ENCODE measurements at places on chromosomes 5 and 9.

GRCh38 chr5:58582803-58583491, at the start of gene RAB3C:
TSS of gene RAB3C (plus strand) at chr5:58583075. CDS start at chr5:58583209, 134 bp downstream.
- DNase-seq: peak; percentile 35

GRCh38 chr5:111993242-111993641, 236.2 kb upstream of the NREP start:
- DNase-seq: no peak

GRCh38 chr5:115583474-115583873, 18.8 kb downstream of the TICAM2 start:
- DNase-seq: no peak

GRCh38 chr9:136036848-136037247, 58.2 kb downstream of the NACC2 start:
- no peak for DNase-seq

GRCh38 chr9:110370315-110370714, 32.7 kb upstream of the TXNDC8 start:
- DNase-seq: no peak

DNA sequence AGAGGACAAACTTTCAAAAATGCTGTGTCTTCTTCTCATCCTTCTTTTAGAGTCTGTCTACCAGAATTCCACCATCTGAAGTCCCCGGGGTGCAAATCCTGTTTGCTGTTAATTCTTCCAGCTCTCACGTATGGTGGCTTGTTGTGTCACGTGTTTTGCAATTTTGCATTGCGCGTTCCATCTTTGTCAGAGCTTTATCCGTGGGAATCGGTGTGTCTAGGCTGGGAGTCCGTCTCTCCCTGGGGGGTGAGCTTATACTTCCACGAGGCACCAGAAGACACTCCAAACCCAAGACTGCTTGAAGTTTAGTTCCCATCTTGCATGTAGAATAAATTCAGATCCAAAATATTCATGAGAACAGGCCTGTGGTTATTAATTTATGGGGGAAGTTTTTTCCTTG, 6.1 kb upstream of the FIBCD1 start:
- DNase-seq: no peak

DNA sequence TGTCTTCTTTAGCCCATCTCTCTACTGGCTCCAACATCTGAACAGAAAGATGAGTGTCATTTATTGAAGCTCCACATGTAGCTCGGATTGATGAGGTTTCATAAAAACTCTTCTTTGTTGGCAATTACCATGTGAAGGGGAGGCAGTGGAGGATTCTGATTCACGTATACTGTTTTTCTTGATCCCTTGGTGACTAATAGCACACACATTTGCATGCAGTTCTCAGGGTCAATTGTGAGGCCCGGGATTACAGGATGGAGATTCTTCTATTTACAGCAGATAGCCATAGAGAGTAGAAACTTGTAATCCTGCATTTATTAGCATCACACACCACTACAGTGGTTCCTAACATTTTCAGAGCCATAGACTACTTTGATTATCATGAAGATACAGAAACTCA, 133.2 kb upstream of the MARCHF11 start:
- DNase-seq: no peak

DNA sequence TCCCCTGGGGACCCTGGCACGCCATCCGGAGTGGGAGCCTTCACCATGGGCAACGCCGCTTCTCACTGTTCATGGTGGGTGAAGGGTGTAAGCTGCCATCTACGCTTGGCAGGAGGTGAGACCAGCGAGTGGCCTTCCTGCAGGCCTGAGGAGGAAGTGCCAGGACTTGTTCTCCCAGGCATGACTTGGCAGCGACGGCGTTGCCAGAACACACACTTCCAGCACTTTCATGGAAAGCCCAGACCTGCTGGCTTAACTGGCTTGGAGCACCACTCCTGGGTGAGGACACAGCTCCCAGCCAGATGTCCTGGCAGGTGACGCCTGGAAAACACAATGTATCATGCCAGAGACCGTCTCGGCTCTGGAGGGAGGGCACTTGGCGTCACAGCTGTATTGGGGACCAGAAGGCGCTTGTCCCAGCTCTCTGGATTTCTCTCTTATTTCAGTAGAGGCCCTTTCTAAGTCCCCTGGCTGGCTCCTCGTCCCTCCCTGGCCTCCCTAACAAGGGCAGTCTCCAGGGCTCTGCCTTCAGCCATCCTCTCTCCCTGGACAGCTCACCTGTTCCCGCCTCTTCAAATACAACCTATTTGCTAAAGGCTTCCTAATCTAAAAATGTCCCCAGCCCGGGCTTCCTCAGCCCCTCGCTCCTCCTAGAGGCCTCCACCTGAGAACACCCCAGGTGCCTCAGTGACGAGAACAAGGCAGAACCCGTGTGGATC, 188.3 kb downstream of the OLFM1 start:
- no peak for DNase-seq

- DNase-seq: no peak
Observed at GRCh38 chr9:77969083-77969482, 62.5 kb downstream of the GNAQ start.

GRCh38 chr5:173498286-173498685, 118.2 kb downstream of the BOD1 start:
- no peak for DNase-seq

DNA sequence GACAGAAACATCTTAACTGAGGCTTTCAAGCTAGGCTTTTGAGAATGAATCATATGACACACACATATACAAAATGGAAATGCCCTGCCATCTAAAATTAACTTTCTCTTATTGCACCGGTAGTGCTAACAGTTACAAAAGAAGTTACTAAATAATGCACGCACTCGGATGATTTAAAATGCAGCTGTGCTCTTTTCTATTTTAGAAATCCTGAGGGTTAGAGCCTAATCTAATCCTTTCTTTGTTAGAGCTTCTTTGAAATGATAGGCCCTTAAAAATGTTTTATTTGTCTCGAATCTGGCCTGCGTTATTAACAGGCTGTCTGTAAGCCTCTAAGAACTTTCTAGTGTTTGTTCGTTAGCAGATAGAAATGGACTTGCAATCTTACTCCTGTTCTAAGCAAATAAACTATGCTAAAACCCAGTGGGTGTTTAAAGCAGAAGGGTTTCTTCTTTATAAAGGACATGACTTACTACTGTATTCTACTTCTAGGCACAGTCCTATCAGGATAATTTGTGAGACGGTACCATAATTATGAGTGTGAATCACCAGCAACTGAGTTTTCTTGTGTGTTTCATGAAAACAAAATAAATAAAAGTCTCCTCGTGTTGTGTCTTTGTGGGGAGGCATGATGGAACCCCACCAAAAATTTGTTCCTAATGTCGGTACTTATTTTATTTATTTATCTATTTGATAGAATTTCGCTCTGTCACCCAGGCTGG, 69.2 kb upstream of the MYO10 start:
- DNase-seq: no peak

GRCh38 chr5:110031402-110032140, 341.8 kb downstream of the MAN2A1 start:
- no peak for DNase-seq

DNA sequence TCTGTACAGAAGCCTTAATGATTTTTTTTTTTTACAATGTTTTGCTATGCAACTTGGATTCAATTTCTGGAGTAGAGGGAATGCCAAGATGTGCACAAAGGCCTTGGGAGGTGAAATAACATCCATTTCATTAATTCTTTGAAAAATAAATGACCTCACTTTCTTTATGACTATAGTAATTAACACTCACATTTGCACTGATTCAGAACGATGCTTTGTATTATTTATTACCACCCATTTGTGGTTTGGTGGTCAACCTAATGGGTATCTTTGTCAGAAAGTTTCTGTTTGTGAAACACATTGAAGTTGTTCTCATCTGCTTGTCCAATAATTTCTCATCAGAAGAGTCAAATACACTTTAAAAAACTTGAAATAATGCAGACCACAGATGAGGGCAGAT, 169.3 kb downstream of the NTRK2 start:
- no peak for DNase-seq

- no peak for DNase-seq
Observed at GRCh38 chr5:7608772-7609171, 212.8 kb downstream of the ADCY2 start.

DNA sequence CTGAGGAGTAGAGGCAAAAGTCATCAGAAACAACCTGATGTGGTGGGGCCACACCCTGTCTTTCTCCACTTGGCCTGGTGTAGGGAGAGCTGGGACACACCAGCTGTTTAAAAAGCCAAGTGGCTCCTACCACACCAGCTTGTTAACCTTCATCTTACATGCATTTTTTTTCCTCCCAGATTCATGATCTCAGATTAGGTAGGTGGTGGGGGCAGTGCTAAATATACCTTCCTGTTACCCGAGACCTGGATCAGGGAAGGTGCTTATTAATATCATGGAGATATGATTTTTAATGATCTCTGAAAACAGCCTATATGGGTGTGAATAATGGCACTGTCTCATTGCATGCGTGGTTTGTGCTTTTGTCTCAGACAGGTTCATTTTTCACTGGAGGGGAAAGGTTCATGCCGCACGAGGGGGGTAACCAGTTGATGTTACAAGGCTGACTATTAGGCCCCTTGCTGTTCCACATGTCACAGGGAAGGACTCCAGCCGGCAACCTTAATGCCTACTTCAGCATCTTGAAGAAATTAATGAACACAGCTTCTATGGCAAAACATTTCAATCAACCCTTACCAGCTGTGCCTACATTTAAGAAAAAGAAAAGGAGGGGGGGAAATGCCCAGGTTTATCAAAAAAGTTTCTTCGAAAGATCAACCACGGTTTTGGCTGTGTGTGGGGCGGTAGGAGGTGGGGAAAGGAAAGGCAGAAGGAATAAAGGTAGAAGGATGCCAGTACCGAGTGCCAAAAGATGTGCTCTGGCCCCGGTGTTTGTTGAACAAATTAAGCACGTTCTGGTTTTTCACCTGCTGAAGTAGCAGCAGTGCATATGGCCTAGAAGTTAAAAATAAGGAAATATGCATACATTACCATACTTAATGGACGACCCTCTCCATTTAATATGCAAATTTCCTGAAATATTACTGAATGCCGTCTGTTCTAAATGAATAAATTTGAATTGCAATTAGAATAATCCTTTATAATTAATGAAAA, 185.4 kb downstream of the EBF1 start:
- DNase-seq: no peak

DNA sequence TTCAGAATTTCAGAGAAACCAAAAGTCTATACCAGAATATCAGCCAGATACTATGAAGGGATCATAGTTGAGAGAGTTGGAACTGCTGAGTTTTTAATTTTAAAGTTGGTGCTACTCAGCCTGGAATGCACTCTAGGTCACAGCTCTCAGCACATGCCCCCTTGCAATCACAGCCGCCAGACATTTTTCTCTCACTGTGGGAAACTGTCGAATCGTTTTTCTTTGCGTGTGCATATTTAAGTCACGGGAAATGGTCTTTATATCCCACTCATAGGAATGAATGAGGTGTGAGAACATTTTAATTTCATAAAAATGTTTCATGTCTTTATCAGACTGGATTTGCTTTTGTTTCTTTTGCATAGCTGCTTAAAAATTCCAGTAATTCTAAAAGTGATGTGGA, 12.2 kb upstream of the SPDL1 start:
- DNase-seq: no peak

GRCh38 chr5:103435136-103435889, 127.3 kb downstream of the NUDT12 start:
- DNase-seq: no peak

DNA sequence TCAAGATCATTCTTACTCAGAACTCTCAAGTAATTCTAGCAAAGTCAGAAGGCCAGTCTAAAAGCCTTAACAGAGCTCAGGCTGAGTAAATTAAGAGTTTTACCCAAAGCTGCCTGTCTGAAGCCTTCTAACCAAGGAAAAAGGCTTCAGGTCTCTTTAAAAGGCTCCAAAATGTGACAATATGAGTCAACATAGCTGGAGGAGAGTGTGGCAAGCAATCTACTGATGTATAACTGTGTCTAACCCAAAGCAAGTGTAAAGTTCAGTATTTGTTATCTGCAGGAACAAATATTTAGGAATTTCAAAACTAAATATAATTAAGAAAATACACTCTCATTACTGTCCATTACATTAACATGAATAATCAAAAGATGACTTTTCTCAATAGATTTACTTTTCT, 11.0 kb downstream of the ZBTB5 start:
- no peak for DNase-seq

GRCh38 chr5:103389846-103390245, 131.3 kb downstream of the MACIR start:
- no peak for DNase-seq

GRCh38 chr5:160199410-160199911, 29.8 kb upstream of the FABP6 start:
- peak; percentile 59 for DNase-seq

GRCh38 chr5:124902097-124902821, 155.8 kb upstream of the ZNF608 start:
- no peak for DNase-seq

All from D721Med (cell line).